ENCODE measurements at places on chromosomes 7 and 10.
A peak's percentile ranks its signal among the peaks of the same experiment; 100 is the strongest.

DNA sequence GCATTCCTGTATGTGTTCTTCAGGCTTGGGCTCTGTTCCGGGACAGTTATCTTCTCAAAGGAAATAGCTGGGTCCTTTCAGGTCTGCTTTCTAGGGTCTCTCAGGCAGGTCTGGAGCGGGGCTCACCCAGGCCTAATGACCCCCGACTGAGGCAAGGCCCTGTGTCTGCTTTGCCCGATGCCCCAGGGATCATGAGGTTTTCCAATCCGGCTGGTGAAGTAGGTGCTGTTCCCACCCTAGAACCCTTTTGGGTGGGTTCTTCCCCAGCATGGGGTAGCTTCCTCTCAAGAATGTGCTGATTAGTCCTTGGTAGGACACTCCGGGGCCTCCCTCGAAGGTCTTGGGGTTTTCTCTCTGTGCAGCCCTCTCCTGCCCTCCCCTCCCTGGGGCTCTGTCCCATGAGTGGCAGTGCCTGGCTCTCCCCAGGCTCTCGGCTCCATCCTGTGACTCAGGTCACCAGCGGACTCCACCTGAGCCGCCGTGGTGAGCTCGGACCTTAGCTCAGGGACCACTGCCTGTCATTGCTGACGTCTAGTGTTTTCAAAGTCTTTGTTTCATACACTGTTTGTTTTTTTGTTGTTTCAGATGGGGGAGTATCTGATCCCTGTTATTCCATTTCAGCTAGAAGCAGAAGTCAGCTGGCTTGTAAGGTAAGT, 71.0 kb upstream of the NKX6-2 start:
- no peak for DNase-seq

GRCh38 chr10:75294031-75294437, 58.3 kb upstream of the COMTD1 start:
- DNase-seq: no peak

GRCh38 chr7:116316838-116317628, 106.7 kb downstream of the TES start:
- no peak for DNase-seq

DNA sequence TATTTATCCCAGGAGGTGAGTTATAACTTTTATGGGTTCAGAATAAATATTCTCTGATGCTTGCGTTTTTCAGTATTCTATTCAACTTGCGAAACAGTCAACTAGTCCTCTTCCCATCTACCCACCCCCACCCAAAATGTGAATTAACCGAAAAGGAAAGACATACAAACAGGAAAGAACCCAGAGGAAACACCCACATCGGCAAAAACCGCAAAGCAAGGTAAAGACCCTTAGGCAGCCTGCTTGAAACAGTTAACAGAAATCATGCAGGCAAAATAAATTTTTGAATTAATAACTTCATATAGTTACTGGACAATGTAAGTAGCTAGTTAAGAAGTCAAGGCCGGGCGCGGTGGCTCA, 5.4 kb downstream of the ZC3HAV1 start:
- no peak for DNase-seq

- DNase-seq: no peak
Observed at GRCh38 chr10:99571816-99572215, 39.1 kb downstream of the NKX2-3 start.

GRCh38 chr10:70648427-70648826, 23.9 kb upstream of the ADAMTS14 start:
- DNase-seq: no peak

GRCh38 chr7:41698726-41699125, 4.2 kb downstream of the INHBA start:
- peak; percentile 63 for DNase-seq

GRCh38 chr10:24363070-24363469, 154.1 kb downstream of the KIAA1217 start:
- DNase-seq: no peak

- DNase-seq: no peak
Observed at GRCh38 chr7:42407833-42408232, 170.8 kb upstream of the GLI3 start.

DNA sequence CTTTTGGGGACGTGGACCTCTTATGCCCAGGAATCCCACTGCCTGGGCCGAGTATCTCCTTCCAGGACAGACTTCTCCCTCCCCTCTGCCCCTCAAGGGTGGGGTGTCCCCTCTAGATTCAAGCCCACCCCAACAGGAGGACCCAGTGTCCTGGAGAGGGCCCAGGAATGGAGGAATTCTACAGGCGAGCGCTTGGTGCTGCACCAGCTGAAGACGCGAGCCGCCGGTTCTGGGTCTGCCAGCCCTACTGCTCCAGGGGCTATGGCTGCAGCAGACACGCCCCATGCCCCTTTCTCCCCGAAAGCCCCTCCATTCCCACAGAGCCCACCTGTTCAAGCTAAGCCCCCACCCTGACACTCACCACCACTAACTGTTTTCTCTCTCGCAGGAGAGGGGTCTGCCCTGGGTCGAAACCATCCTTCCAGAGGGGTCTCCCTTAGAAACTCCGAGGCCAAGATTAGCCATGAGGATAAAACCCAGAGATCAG, 8.6 kb downstream of the CRYGN start:
- no peak for DNase-seq

- DNase-seq: no peak
Observed at GRCh38 chr7:3568516-3568915, 267.5 kb downstream of the SDK1 start.

DNA sequence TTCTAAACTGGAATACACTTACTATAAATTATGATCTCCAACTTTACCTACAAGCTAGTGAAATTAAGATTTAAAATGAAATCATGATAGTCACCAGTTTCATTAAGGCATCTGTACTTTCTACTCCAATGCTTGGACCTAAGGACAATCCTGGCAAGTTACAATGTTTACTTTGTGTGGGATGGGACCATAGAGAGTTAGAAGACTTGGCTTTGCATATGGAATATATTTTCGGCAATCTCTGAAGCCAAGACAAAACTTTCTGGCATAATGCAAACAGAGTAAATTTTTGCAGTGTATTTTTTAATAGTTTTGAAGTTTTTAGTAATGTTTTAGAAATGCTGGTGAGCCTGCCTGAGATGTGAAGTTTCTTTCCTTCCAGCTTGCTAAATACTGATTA, 248.9 kb downstream of the ABCA13 start:
- DNase-seq: no peak

GRCh38 chr10:104113376-104113956, 8.5 kb upstream of the SFR1 start:
- no peak for DNase-seq

DNA sequence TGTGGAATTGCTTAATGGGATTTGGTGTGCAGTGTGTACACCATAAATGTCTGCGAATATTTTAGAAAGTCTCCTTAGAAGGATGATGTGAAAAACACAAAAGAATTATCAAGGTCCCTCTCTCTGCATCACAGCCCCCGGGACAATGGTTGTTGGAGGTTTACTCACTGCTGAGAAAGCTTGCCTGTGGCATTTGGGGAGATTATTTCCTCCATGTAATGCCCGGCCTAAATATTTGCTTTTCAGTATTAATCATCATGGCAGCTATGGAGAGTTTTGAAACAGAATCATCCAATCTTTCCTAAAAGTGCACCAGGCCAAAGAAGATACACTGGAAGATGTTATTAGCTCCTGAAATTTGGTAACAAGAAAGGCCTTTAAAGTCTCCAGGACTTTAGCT, 113.8 kb upstream of the ADCY1 start:
- DNase-seq: no peak

- peak; percentile 26 for DNase-seq
Observed at GRCh38 chr10:88565072-88565471, 18.0 kb downstream of the RNLS start.

DNA sequence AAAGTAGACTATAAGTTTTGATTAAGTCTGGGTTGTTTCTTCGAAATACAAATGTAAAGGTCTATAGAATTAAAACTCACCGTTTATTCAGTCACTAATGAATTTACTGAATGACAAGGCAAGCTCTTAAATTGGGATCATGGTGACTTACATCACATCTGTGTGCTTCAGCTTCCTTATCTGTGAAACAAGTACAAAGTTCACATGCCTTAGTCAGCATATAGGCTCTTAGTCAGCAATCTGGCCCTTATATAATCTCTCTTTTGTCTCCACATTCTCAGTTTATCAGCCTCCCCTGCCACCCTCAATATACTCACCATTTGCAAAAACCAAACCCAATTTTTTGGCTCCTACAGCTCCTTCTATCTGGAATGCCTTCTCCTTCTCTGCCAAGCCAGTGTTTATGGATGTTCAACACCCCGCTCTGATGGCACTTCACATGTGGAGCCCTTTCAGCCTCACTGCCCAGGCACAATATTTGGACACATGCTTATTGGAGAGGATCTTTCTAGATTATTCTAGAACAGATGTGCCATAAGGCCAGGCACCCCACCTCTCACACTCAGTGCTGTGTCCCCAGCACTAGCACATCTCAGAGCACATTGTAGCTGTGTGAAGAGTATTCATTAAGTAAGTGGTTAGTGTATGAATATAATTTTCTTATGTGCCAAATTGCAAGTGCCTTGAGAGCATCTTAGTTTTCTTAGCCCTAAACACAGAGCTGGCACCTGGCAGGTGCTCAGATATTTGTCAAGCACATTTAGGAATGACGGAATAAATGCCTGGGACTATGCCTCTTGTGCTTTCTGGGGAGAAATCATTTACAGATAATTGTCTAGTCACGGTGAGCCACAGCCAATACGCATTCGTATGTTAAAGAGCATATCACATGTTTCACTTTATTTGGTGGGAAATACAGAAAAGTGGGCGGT, 9.8 kb upstream of the LAMB1 start:
- no peak for DNase-seq

DNA sequence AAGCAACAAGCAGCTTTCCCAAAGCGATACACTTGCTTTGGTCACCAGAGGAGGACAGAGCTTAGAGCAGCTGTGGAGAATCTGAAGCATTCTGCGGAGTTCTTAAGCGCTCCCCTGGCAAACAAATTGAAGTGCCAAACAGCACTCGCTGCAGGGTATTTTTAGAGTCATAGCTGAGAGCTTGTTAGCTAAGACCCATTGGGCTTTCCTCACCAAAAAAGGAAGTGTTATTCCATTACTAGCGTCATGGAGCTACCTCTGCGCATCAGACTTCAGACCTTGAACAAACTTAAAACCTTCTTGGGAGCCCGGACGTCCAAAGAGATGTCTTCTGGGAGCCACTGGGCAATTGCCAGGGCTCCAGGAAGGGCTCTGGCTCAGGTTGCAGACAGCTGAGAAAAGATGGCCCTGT, 23.2 kb upstream of the BMPR1A start:
- no peak for DNase-seq

- DNase-seq: no peak
Observed at GRCh38 chr10:70907637-70908405, 19.5 kb upstream of the PCBD1 start.

DNA sequence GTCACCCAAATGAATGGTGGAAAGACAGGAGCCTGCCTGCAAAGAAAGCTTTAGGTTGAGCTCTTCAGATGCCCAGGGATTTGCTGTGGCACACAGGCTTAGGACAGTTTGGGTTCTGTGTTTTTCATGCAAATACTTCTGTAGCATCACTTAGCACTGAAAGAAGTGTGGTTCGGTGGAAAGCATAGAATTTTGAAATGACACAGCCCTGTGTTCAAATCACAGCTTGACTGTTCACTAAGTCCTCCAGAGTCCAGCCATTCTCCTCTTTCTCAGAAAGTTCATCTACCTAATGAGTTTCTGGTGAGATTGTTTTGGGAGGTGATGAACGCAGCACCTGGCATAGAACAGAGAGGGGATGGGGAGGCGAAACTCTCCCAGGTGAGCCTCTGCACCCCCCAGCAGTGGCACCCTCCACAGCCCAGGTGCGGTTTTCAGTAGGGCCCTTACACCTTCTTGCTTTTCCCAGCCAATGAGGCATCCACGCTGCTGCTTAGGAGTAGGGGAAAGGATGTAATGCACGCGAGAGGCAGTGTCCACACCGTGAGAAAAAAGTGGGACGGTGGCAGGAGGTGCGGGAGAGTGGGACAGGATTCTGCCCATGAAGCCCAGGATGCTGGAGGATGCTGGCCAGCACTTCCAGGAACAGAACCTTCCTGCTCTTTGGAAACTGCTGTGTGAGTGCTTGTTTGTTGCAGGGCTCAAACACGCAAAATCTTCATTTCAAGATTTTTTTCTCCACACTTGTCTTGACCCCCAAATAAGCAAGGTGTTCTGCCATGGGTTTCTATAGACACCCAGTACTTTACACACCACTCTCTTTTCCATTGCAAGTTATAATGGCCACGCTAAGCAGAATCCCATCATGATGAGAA, 11.6 kb downstream of the EN2 start:
- no peak for DNase-seq

- no peak for DNase-seq
Observed at GRCh38 chr7:181738-182137, 10.6 kb upstream of the FAM20C start.

GRCh38 chr10:106592396-106592795, 572.1 kb downstream of the SORCS1 start:
- DNase-seq: no peak

DNA sequence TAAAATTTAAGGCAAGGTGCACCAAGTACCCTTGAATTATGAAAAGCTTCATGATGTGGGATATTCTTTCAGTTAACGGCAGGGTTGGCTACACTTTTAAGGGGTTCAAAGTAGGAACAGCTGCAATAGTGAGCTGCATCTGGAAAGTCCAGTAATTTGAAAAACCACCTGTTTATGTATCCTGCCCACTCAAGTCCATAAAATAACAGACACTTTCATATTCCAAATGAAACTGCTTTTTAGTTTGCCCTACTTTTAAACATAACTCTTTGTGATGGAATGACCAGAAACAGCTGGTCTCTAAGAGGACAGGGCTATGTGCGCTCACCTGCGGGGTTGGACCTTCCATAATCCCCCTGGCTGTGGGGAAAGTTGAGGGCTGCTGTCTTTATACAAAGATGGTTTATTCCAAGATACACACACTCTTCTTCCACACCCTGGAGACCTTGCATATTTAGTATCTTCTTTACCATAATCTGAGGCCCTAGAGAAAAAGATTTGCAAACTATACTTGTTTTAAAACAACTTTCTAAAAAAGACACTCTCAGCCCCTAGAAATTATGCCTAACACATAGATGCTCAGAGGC, 7.4 kb downstream of the CAV1 start:
- DNase-seq: no peak

DNA sequence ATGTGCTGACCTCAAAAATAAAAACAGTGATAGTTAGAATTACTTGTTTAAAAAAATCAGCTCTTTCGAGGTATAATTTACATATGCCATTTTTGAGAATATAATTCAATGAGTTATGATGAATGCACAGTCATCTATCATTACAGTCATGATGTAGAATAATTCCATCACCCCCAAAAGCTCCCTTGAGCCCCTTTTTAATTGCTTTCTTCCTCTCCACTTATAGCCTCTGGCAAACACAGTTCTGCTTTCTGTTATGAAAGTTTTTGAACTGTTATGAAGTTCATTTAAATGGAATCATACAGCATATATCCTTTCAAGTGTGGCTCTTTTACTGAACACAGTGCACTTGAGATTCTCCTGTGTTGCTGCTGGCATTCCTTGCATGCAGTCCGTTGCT, 41.4 kb downstream of the PRTFDC1 start:
- no peak for DNase-seq

GRCh38 chr10:10270126-10271050, 747.3 kb upstream of the CELF2 start:
- DNase-seq: no peak

- DNase-seq: no peak
Observed at GRCh38 chr10:7505196-7505595, 94.4 kb upstream of the SFMBT2 start.

- DNase-seq: no peak
Observed at GRCh38 chr10:72106154-72106849, 18.0 kb upstream of the SPOCK2 start.

GRCh38 chr10:74164716-74165529, 13.9 kb downstream of the ADK start:
- DNase-seq: no peak

Measured in NCI-H1694 treated with DMSO at 0.1 percent for 48 hours (cell line).